Regular cardiac myocyte (primary cell): ENCODE measurements at places on chromosomes 6 and 20. TPM values are rescaled to one million over a fixed set of nuclear protein-coding genes. Genes with fewer than 3 reads are reported as not detected.

TREML2 gene
- under 0.01 TPM in 1 of 2 replicates, not detected in the other for total RNA-seq

LMBRD1 gene
- total RNA-seq = 16.5 and 36.1 TPM in 2 replicates

NRN1 gene
- under 0.01 TPM in 2 replicates for total RNA-seq

POU3F2 gene
- total RNA-seq = not detected in 2 replicates

VSX1 gene
- total RNA-seq = not detected in 2 replicates

OR2B6 gene
- not detected in 2 replicates for total RNA-seq

NTSR1 gene
- under 0.01 TPM in 2 replicates for total RNA-seq

CEP162 gene
- total RNA-seq = 5.2 and 8.2 TPM in 2 replicates

ADGRB3 gene
- total RNA-seq = under 0.01 TPM in 1 of 2 replicates, not detected in the other

SRMS gene
- not detected in 2 replicates for total RNA-seq

C6orf58 gene
- 0.19 TPM in 1 of 2 replicates, not detected in the other for total RNA-seq

ECT2L gene
- under 0.01 TPM in 1 of 2 replicates, not detected in the other for total RNA-seq

TPD52L2 gene
- 137 and 175 TPM in 2 replicates for total RNA-seq

TCF19 gene
- total RNA-seq = 3.7 and 42.6 TPM in 2 replicates

ENTPD6 gene
- 44.3 and 81.9 TPM in 2 replicates for total RNA-seq

PRSS35 gene
- total RNA-seq = 1.7 and 4.8 TPM in 2 replicates

TAP1 gene
- 62.0 and 68.2 TPM in 2 replicates for total RNA-seq

NHLRC1 gene
- 2.1 and 2.8 TPM in 2 replicates for total RNA-seq

BTNL2 gene
- not detected in 2 replicates for total RNA-seq
